ENCODE measurements at places on chromosomes 16 and 17.

- DNase-seq: peak; percentile 33
Observed at GRCh38 chr17:27564463-27564862, 66.5 kb upstream of the LGALS9 start.

GRCh38 chr16:48495303-48495702, 110.1 kb upstream of the SIAH1 start:
- DNase-seq: no peak

DNA sequence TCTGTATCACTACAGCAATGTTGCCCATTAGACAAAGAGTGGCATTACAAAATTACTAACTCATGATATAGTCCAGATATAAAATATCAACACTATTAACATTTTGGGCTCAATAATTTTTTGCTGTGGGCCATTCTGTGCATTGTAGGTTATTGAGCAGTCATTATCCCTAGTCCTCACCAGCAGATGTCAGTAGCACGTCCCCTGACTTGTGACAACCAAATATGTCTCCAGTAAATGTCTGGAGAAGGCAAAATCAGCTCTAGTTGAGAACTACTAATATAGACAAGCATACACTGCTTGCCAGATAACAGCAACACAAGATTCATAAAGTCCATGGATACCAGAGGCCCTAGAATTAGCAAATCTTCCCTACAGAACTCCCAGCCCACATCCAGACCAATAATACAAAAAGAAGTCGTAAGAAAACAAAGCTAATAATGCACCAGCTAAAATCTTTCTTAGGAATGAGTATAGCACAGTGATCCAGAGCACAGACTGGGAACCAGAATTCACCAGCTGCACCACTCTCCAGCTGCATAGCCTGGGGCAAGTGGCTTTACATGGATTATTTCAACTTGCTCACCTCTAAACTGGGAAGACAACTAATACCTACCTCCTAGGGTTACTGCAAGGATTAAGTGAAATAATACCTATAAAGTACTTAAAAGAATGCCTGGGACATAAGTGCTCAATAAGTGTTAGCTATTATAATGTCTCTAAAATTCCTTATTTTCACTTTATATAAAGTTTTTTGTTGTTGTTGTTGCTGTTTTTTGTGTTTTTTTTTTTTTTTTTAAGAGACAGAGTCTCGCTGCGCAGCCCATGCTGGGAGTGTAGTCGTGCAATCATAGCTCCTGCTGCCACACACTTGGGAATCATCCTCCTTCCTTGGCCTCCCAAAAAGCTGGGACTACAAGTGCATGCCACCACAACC, 23.7 kb downstream of the HELZ start:
- DNase-seq: no peak

GRCh38 chr17:944266-944826, 35.2 kb downstream of the NXN start:
- DNase-seq: peak; percentile 69

GRCh38 chr16:81774348-81774747, 4.7 kb upstream of the PLCG2 start:
- peak; percentile 68 for DNase-seq

DNA sequence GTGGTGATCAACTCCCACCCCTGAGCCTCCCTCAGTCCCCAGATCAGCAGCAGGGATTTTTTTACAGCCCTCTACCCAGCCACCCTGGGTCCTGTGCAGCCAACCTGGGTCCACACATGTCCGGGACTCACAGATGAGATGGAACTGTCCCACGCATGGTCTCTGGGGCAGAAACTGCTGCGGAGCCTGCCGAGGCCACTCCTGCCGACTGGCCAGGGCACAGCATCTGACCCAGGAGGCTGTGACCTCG, 48.0 kb upstream of the ZCCHC14 start:
- DNase-seq: no peak

DNA sequence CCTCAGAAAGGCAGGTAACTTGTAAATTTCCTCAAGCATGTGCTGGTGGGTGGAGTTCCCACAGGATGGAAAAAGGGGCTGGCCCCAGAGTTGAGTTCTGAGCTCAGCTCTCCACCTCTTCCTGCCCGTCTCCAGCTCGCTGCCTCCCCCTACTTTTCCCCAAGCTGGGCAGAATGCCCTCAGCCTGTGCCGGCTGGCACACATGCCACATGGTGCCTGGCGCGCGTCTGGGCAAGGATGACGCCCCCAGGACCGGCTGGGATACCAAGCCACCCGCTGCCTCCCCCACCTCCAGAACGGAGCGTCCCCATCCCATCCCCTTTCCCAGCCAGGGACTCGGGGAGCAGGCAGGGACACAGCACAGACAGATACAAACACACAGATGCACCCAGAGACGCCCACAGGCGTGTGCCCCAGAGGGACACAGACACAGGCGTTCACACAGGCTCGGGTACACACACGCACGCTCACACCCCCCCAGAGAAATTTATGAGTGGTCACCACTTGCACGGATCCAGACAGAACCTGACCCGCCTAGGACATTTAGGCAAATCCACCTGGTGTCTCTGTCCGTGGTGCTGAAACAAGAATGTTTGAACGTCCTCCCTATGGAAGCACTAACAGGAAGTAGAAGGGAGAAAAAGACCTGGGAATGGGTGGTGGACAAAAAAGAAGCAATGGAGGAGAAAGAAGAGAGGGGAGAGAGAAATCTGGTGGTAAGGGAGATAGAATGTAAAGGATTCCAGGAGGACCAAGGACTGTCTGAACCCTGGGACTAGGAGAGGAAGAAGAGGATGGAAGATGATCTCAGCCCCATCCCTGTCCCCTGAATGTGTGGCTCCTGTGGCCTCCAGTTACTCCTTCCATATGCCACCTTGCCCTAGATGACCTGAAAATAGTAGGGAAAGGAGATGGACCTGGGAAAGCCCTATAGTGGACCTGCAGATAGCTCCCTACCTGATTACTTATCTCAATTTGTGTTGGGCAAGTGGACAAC, 15.5 kb downstream of the NEUROD2 start:
- DNase-seq: peak; percentile 48
